ENCODE measurements at places on chromosomes 7 and 10.

GRCh38 chr7:44157116-44158080 lies 16.3 kb upstream of the MYL7 start:
- no peak for DNase-seq

DNA sequence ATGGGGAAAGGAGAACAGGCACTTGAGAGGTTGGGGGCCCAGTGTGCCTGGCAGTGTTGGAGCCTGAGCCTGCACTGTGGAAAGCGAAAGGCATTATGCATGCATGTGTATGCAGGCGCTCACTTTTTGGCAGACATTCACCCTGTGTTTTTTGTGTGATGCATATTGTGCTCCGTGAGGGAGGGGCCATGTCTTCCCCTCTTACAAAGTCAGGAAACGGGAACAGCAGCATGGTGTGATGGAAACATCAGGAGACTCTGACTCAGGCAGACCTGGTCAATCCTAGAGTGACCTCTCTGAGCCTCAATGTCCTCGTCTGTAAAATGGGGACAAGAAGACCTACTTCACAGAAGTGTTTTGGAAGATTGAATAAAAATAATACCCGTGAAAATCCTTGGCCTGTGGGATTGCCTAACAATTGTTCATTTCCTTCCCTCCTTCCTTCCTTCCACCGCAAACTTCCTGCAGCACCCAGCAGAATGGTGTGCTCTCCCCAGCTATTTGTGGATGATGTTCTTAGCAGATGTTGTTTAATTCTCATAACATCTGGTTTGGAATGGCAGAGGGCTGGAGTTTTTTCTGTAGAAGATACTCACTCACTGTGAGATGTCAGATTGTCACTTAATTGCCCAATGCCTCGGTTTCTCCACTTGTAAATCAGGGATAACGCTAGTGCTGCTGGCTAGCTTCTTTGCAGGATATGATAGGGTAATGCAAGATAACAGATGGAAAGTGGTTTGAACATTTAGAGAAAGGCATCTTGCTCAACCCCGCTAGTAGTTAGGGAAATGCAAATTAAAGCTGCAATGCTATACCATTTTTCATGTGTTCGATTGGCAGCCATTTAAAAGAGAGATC lies 39.8 kb downstream of the CDH23 start:
- no peak for DNase-seq

- no peak for DNase-seq
Observed at GRCh38 chr7:121872831-121873288, at the start of gene PTPRZ1. PTPRZ1 (plus strand) TSS chr7:121873161; CDS start chr7:121873500, 339 bp downstream.

DNA sequence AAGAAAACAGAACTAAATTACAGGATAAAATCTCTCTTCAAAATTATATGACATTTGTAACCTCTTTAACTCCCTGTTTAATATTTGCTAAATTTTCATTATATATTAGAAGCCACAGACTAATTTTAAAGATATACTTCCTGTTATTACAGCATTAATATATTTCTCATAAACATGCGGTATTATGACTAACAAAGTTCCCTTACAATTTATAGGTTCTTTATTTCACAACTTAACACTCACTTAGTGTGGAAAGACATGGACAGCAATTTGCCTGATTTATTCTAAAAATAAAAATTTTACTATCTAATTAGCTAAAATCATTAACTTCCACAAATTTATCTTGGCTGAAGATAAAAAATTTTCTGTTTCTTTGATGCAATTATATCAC lies 29.0 kb downstream of the CTNNA3 start:
- DNase-seq: no peak

- no peak for DNase-seq
Observed at GRCh38 chr7:95545007-95545615, 51.2 kb downstream of the PDK4 start.

- DNase-seq: no peak
Observed at GRCh38 chr10:45034301-45034700, 33.6 kb downstream of the ZNF22 start.

- DNase-seq: no peak
Observed at GRCh38 chr10:102764470-102765161, 20.9 kb downstream of the WBP1L start.

DNA sequence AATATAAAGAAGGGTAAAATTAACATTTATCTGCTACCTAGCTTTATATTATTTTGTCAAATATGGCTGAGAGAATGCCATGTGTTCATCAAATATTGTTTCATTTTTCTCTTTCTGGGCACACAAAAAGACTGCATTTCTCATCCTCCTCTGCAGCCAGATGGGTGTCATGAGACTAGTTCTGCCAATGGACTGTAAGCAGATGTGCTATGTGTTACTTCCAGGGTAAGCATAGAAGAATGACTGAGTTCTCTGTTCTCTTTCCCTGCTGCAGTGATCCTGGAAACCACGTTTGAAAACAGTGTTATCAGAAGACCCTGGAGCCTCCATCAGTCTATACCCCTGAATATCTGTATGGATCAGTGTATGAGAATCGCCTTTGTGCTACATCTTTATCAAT lies 24.1 kb upstream of the SLK start:
- no peak for DNase-seq

GRCh38 chr10:44177610-44178009 lies 207.3 kb downstream of the CXCL12 start:
- no peak for DNase-seq

DNA sequence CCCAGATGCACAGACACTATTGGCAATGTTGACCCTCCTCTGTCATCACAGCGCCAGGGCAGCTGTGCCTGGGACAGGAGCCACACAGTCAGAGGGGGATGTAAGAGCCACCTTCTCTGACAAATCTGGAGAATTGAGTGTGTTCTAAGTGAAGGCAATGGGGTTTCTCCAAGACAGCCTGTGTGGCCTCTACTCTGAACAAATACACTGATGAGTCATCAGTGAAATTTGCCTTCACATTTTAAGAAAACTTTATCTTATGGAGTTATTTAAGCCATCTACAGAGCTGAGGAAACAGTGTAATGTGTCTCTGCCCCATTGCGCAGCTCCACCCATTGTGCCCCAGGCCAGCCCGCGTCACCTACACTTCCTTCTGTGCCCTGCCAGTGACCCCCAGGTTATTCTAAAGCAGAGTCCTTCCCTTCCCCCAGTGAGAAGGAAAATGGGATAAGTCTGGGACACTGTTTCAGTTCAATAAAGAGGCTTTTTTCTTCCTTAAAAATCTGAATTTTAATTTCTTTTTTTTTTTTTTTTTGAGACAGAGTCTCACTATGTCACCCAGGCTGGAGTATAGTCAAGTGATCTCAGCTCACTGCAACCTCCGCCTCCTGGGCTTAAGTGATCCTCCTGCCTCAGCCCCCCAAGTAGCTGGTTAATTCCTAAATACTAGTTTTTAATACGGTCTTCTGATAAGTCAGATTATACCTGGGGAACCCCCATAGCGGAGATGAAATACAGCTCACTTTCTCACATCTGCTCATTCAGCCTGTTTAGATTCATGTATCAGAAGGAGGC lies 21.8 kb downstream of the AKR1E2 start:
- peak; percentile 14 for DNase-seq

- no peak for DNase-seq
Observed at GRCh38 chr7:136652635-136653370, 215.6 kb upstream of the CHRM2 start.

DNA sequence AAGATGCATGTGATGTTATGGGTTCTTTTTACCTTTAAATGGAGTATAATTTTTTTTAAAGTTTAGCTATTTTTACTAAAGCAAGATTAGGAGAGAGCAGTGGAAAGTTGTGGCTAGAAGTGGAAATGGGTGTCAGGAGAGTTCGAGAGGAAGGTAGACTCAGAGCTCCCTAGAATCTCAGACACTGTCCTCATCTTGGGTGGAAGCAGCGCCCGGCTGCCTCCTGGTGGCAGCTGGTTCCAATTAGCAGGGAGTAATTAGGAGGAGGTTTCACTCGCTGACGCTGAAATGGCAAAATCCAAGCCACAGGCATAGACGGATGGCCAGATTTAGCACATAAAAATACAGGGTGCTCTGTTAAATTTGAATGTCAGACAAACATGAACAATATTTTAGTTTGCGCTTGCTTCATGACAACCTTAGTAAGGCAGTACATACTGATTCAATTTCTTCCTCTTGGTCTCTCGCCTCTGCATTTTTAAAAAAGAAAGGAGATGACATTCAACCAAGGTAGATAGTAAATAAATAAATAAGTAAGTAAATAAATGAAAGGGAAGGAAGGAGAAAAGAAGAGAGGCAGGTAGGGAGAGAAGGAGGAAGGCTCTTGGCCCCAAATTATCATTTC lies 58.5 kb downstream of the LGI1 start:
- peak; percentile 31 for DNase-seq

- DNase-seq: no peak
Observed at GRCh38 chr7:41051535-41051934, 651.4 kb downstream of the INHBA start.

- no peak for DNase-seq
Observed at GRCh38 chr7:54837168-54837567, 78.2 kb upstream of the SEC61G start.

DNA sequence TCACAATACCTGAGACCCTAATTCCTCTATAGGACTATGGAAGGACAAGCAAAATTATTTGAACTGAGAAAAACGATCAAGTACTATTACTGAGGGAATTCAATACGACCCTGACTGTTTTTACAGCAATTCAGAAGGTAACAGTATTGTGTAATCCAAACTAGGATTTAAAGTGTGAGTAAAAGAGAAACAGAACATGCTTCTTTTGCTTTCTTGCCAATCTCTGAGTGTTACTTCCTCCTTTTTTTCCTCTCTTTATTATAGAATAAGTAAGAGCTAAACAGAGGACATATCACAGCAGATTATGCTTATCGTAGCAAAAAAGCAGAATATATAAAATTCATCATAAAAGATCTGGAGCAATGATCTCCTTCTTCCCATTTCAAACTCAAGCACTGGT lies 292.1 kb downstream of the THSD7A start:
- DNase-seq: no peak

GRCh38 chr7:134943785-134944400 lies 42.4 kb upstream of the AGBL3 start:
- peak; percentile 67 for DNase-seq

DNA sequence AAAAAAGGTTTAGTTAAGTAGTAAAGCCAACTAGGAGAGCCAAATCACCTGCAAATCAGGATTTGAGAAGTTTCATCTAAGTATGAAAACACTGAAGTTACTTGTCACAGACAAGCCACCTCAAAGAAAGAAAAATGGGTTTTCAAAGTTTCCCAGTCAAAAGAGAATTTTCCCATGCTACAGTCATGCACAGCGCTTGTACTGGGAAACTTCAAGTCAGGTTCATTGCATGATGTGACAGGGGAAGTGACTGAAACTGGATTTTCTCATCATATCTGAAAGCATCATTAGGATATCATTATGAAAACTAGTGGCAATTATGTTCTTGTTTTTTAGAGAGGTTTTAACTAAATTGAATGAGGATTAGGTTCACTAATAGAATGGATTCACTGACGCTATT lies 167.0 kb downstream of the SGMS1 start:
- DNase-seq: peak; percentile 21

GRCh38 chr10:2948127-2948854 lies 119.1 kb upstream of the PFKP start:
- DNase-seq: peak; percentile 50

GRCh38 chr10:50857579-50857978 lies 27.8 kb downstream of the A1CF start:
- DNase-seq: no peak

- DNase-seq: peak; percentile 31
Observed at GRCh38 chr7:149598721-149599308, 101.2 kb upstream of the ZNF746 start.
